Activated T-cell treated with anti-CD3 and anti-CD28 coated beads, Interleukin-2, amount 50 U/mL, for 24 hours (primary cell): ENCODE measurements at places on chromosomes 2 and 18.

DNA sequence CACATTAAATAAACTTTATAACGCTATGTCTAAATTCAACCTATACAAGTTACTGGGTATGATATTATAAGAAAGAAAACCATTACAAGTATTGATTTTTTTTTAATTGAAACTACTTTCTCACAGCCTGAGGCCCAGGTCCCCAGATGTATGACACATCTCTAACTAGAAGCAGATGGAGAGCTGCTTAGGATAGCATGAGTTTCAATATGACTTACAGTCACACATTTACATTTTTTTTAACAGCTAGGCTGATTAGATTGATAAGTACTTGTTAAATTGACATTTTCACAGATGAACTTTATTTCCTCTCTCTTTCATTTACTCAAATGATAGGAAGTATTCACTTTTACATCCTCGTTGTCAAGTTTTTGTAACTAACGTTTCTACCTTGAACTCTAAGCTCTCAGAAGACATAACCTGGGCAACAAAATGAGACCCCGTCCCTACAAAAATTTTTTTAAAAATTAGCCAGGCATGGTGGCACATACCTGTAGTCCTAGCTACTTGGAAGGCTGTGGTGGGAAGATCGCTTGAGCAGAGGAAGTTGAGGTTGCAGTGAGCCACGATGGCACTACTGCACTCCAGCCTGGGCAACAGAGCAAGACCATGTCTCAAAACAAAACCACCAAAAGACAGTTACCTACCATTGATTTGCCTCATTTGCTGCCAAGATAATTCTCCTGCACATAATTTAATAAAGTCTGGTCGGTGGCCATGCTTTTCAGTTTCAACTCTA lies 52.4 kb downstream of the STK39 start:
- DNase-seq = peak; percentile 45

DNA sequence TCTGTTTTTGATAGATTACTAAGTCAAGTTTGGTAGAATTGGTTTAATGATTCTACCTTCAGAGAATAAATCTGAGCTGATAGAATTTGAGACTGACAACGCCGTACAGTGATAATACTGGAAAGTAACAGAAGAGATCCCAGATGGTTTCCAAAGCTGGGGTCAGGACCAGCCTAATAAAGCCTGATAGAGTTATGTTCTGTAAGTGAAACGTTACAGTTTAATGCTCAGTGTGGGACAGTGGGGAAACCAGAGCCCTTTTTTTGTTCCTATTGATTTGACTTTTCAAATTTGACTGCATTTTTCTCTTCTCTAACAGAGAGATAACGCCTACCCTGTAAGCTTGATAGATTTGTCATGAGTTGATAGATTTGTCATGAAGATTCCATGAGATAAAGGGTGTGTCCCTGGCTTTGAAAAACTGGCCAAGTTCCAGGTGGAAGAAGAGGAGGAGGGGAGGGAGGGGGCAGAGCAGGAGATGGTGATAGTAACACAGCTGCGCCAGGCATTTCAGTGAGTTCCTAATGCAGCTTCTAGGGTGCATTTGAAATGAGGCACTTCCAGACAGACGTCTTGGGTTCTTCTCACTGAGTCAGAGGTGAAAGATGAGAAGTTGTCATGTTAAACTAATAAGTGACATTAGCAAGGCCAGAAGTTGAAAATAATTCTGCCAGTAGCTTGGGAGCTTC lies 65.1 kb downstream of the CERS6 start:
- DNase-seq = no peak

GRCh38 chr2:198137733-198138132 lies 333.3 kb downstream of the PLCL1 start:
- no peak for DNase-seq

DNA sequence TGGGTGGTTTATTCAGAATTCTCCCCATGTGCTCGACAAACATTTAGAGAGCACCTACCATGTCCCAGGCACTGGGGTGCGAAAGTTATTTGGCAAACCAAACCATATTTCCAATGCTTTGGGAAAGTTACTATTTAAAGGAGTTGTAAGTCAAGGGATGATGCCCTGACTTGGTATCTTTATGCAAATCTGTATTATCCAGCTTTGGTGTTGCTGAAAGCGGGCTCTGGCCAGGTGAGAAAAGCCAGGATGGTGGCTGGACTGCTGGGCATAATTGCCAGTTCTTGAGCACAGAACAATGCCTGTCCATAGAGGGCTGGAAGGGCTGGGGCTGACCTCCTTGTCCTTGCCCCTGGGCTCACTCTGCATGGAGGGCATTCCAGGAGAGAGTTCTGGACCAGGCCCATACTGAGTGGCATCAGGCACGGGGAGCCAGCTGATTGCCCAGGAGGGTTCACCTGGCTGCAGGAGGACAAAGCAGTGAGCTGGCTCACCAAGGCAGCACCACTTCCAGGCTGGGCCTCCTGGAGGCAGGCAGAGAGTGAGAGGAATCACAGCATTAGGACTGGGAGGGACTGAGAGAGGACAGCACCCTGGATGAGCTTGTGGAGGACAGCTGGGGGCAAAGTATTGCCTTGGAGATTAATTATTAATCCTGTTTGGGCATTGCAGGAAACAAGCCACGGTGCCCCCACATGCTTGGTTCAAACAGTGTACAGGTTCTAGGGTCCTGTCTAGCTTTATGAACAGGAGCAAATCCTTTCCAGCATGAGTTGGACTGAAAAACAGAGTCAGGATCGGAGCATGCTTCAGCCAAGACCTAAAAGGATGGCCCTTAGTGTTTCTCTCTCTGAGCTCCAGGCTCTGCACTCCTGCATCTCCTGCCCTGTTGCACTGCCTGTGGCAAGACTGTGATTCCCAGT lies 7.1 kb downstream of the KHK start:
- no peak for DNase-seq

- DNase-seq = peak; percentile 74
Observed at GRCh38 chr2:19349911-19350677, 8.3 kb downstream of the OSR1 start.

- DNase-seq = no peak
Observed at GRCh38 chr2:27216416-27217137, 592 bp upstream of the CAD start.

- DNase-seq = no peak
Observed at GRCh38 chr2:172329416-172329773, 98.0 kb upstream of the ITGA6 start.

GRCh38 chr2:162159446-162159845 lies 7.4 kb upstream of the GCG start:
- DNase-seq = no peak

- DNase-seq = no peak
Observed at GRCh38 chr2:235433860-235434259, 60.0 kb upstream of the AGAP1 start.

GRCh38 chr18:79950515-79951341 lies 725 bp downstream of the SLC66A2 start:
- peak; percentile 55 for DNase-seq

DNA sequence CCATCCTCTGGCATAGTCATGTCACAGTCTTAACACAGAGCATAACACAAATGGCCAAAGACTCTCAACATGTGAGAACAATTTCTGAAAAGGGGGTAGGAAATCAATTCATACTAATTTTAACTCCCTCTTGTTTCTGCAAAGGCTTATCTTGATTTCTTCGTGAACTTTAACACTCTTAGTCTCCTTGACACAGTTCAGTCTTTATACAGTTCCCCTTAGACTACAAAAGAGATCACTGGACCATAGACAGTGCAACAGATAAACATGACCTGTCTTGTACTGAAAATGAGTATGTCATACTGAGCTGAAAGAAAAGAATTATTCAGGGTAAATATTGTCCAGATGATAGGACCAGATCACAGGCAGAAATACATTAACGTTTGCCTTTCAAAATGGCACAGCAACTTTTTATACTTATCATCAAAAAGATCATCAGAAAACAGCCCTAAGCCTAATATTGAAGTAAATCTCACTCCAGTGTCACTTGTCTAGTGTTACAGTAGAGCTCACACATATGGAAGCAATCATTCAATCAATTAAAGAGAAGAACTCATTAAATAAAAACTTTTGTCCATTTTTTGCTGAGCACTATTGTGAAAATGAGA lies 56.4 kb upstream of the VRK2 start:
- DNase-seq = no peak
